Activated CD8-positive, alpha-beta memory T cell treated with anti-CD3 and anti-CD28 coated beads, Interleukin-2, amount 50 U/mL, for 48 hours (primary cell): ENCODE measurements at places on chromosomes 13 and 19.

DNA sequence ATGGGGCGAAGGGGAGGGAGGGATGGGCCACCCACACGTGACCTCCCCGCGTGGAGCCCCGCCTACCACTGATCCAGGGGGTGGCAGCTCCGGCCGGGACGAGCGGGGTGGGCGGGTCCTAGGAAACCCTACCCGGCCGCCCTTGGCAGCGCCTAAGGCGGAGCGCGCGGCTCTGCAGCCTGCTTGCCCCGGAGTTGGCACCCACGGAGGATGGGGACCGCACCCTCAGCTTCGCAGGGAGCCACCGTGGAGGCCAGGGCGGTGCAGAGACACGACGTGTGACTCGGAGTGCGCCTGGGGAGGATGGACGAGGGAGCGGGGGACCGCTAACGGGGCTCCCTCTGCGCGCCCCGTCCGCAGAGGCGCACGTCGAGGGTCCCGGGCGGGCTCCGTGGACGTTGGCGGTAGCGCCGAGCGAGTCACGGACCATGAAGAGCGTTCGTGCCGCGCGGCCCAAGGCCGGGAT is at the start of gene RGS9BP:
RGS9BP (plus strand) TSS at position 129 of the 466 bp plus-strand sequence. CDS start 416 bp downstream, outside the sequence.
- DNase-seq: peak; percentile 82

GRCh38 chr13:51148952-51149573 is 38.0 kb upstream of the C13orf42 start:
- DNase-seq: no peak

DNA sequence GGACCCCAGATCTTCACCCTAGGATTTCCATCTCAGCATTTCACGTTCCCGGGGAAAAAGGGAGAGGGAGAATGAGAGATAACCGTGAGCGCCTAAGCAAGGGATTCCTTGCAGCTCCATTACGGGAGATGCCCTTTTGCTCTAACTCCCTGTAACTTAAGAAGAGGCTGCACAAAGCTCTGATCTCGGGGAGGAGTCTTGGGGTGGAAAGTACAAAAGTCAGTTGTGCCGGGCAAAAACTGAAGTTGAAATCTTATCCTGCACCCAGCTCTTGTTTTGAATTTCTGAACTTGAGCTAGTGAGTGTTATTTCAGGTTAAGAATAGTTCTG is 256.4 kb upstream of the SOX21 start:
- DNase-seq: no peak

GRCh38 chr19:5686647-5687359 is 3.3 kb upstream of the RPL36 start:
- peak; percentile 100 for DNase-seq

DNA sequence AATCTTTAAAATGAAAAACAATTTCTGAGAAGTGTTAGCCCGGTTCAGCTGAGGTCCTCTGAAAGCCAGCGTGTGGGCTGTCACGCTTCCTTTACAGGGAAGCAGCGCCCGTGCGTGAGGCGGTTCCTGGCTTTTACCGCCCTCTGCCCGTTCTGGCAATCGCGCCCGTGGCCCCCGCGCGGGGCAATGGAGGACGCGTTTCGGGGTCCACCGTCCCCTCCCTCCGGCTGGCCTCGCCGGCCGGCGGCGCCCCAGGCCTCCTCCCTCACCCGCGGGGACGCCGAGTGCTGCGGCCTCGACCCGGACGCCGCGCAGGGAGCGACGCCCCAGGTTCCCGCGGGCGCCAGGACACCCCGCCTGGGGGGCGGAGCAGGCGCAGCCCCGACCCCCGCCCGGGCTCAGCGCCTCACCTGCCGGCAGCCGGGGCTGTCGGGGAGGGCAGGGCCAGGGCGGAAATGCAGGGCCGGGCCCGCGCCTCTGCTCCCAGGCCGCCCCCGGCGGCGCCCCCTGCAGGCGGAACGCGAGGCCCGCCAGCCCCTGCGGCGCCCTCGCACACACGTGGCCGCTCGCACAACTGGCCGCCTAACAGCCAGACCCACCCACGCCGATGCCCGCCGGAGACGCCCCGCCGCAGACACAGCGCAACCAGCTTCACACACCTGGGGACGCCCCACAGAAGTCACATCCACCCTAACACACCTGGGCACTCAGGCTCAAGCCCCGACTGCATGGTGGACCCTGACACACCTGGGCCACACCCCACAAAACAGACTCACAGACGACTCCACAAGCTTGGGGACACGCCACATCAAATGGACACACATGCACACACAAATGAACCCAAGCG is at the start of gene GGACT:
GGACT (minus strand) TSS at position 459 of the 847 bp plus-strand sequence. CDS start 56,198 bp downstream, outside the sequence.
- DNase-seq: peak; percentile 96

GRCh38 chr19:30287259-30287658 is 84.9 kb upstream of the ZNF536 start:
- DNase-seq: no peak

DNA sequence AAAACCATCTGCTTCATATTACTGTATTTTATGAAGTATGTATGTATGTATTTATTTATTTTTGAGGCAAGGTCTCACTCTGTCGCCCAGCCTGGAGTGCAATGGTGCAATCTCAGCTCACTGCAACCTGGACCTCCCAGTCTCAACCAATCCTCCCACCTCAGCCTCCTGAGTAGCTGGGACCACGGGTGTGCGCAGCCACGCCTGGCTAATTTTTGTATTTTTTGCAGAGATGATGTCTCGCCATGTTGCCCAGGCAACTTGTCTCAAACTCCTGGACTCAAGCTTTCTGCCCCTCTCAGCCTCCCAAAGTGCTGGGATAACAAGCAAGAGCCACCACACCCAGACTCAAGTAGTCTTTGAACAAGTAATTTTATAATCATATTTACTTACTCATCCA is 5.5 kb downstream of the KATNAL1 start:
- DNase-seq: no peak

- DNase-seq: no peak
These were observed 407.3 kb upstream of the SGCG start for GRCh38 chr13:22773465-22773864.

DNA sequence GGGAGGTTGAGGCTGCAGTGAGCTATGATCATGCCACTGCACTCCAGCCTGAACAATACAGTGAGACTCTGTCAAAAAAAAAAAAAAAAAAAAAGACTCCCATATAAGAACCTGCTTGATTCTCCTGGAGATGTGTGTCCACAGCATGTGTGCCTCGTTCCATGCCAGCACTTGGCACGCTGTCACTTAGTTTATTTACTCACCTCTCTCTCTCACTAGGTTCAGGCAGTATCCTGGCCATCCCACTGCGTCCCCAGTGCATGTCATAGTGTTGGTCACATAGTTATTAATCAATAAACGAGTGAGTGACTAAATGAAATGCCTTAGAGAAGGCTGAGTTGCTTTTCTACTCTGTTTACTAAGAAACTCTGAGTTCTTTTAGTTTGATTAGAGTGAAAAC is 79.1 kb upstream of the GPR12 start:
- DNase-seq: no peak

DNA sequence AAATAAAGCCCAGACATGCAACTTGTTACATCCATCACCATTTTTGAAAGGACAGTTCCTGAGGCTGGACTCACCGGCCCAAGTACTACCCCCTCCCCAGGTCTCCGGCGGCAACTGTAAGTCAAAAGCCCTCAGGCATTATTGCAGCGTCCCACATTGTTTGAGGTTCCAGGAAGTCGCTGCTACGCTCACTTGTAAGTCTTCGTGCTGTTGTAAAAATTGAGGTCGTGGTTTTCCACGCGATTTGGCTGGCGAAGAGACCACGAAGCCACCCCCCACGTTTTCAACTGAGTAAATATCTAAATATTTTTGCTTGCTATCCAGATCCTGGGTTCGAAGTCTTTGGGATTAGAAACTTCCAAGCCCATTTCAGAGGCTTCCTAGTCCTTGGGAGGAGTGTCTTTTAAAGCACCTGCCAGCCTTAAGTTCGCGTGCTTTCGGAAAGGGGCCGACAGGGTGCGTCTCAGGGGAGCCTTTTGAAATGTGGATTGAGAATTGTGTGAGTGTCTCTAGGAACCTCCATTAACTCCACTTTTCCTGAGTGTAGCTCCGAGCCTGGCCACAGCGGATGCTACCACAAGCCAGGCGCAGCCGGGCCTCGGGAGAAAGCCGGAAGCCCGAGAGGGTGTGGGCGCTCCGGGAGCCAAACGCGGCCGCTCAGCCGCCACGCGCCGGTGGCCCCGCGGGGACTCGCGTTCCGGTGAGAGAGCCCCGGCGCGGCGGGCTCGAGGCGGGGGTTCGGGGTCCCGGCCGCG is 434 bp upstream of the FNDC3A start:
- DNase-seq: peak; percentile 60

DNA sequence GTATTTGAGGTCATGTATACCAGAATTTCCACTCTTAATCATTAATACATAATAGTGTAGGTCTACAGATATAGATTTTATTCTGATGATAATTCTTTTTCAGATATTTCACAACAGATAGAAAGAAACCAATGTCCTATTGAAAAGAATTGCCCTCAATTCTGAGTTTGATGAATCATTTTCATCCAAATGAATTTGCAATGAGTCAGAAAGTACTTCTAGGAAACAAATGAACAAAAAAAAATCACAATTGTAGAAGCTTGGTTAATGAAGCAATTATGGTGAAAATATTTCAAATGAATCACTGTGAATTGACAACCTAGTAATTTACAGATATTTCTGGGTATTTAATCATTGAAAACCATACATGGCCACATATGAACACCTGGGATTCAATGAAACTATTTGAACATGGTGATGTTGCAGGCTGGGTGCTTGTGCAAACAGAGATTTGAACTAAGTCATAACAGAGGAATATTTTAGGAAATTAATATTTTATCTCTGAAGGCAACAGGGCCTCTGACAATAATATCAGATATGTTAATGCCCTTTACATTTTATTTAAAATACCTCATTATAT is 360.9 kb downstream of the SLITRK5 start:
- no peak for DNase-seq

GRCh38 chr19:18274219-18274780 is at the start of gene IQCN:
Gene IQCN (minus strand): TSS chr19:18274452. CDS start chr19:18269478, 4,974 bp downstream.
- peak; percentile 69 for DNase-seq

DNA sequence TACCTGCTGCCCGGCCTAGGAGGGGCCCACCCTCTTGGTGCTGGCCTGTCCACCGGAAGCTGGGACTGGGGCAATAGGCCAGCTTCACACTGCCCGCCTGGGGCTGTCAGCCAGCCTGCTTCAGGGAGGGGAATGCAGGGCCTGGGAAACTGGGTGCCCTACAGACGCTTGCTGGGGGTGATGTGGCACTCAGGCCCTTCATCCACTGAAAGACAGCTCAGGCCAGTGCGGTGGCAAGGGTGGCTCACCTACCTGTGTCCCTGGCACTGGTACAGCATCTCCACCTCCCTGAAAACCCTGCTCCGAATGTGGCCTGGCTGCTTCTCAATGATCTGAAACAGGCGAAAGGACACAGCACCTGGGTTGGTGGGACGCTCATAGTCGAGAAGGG is 7.8 kb downstream of the MKNK2 start:
- no peak for DNase-seq

DNA sequence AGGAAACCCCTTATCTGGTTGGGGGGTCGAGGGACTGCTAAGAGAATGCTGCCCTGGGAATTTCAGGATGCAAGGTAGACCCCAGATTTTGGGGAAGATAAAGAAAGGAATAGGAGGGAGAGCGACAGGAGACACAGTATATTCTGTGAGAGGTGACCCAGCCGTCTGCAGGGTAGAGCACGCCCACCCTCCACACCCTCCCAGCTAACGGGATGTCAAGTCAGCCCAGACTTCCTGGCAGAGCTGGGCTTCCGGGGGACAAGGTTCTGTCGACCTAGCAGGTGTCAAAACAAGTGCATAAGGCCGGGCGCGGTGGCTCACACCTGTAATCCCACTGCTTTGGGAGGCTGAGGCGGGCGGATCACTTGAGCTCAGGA is 695 bp upstream of the PRR36 start:
- DNase-seq: no peak

DNA sequence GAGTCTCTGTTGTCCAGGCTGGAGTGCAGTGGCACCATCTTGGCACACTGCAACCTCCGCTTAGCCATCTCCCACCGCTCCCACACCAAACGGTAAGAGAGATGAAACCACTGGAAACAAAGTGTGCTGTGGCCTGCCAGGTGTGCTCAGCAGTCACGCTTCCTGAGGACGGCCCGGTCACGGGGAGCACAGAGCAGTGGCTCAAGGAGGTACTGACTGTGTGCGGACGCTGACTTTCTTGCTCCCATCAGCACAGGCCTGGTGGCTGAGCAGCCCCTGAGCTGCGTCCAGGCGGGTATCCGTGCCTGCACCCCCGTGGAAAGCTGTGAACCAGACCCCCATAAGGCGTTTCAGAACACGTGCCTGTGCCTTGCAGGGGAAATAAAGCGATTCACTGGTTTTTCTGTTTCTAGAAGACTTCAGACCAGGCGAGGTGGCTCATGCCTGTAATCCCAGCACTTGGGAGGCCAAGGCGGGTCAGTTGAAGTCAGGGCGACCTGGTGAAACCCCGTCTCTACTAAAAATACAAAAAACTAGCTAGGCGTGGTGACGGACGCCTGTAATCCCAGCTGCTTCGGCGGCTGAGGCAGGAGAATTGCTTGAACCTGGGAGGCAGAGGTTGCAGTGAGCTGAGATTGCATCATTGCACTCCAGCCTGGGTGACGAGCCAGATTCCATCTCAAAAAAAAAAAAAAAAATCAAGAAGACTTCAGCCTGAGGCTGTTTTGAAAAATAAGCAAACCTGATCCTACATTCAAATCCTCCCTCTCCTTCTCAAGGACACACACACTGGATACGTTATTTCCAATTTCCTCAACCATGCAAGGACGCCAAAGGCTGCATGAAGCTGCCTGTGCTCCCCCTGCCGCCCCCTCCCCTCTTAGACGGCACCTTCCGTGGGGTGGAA is 25.5 kb downstream of the ADPRHL1 start:
- no peak for DNase-seq

DNA sequence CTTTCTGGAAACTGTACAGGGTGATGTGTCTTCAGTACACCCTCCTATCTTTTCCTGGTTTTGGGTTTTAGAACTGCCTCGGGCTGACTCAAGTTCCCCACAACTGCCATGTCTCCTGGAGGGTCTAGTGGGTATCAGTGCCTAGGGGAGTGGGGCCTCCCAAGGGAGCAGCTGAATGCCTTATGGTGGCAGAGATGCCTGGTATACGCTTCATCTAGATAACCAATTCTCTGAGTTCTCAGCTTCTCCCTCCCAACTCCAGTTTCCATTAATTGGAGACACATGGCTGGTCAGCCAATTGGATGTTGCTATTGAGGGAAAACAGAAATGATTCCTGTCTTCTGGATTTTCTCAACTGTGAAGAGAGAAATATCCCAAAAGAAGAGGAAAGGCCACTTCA is 12.8 kb downstream of the ZNF439 start:
- no peak for DNase-seq

- no peak for DNase-seq
These were observed 5.2 kb upstream of the IFT88 start for GRCh38 chr13:20561741-20562140.
